NCI-H2171 treated with DMSO at 0.1 percent for 48 hours (cell line): ENCODE measurements at places on chromosomes 7 and 10.

DNA sequence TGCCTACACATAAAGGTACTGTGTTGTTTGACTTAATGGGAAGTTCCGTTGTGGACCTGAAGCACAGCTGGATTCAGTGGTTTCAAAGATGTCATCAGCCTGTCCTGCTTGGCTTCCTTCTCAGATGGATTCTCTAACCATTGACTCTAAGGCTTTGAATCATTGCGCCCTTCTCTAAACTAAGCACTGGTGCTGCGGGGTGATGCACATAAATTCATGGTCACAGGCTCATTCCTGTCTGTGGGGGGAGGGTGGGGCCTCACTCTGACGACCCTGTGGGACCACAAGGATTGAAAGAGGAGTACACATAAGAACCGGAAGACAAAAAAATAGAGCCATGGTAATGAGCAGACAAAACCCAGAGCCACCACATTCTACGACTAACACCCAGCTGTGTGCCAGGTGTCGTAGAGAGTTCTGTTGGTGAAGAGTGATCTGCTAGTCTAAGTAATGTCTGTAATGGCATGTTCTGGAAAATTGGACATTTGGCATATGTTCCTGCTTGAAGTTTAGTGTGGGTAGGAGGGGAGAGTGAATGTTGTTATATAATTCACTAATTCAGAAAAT lies 97.3 kb upstream of the YAE1 start:
- DNase-seq: no peak

DNA sequence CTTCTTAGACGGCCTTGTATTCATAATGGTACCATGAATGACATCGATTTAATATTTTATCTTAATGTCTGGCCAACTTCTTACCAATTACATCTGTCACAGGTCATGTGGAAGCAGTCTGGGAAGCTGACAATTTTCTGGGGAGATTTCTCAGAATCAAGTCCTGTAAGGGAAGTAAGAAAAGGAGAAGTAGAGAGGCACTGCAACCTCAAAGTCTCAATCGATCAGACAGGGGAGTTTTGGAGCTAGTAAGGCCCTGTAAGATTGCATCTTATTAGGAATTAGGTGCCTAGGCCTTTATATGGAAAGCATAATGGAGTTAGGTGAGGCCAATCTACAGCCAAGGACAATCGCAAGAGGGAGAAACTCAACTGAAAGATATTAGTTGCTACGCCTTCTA lies 694.6 kb upstream of the SORCS1 start:
- DNase-seq: no peak

DNA sequence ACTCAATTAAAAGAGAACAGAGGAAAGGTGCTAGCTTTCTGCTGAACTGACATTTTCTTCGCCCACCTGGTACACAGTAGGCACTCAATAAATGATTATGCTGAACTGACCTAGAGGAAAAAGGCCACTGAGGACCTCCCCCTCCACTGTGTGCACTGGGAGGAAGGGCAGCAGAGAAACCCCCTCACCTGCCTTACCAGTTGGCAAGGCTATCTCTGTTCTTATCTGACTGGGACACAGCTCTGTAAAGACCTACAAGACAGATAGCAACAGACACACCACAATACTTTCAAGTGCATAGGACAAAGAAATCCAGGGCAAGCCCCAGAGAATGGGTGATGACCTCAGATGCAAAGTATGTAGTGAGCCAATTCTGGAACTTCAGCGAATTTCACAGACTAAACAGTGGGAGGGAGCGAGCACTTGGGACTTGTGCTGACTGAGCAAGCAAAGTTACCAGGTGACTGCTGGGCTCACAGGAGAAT lies 30.4 kb downstream of the PDLIM1 start:
- DNase-seq: no peak

DNA sequence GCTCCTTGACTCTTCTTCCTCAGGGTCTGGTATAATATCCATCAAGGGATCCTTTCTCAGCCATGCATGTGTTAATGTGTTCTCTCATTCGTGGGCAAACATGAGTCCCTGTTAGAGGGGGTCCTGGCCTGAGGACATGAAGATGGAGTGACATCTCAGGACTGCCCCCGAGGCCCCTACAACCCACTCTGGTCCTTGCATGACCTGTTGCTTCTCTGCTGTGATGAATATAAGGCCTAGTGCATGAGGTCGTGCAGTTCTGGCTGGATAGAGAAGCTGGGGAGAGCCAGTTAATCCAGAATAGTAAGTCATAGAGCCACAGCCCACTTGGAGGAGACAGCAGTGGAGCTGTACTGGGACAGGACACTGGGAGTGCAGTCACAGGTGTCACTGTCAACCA lies 4.6 kb upstream of the VWC2 start:
- no peak for DNase-seq

DNA sequence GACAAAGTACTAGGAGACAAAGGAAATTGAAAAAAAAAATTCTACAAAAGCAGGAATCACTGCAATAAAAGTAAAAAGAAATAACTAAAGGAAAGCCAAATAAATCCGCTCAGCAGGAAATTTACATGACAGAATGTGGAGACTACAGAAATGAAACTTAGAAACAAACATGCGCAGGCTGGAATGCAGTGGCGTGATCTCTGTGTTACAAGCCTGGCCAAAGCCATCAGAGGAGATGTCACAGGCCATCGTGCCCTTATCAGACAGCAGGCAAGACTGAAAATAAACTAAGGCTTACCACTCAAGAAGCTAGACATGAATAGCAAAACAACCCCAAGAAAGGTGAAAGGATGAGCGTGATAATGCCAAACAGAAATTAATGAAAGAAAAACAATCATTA lies 6.3 kb upstream of the CAMK2B start:
- DNase-seq: no peak

DNA sequence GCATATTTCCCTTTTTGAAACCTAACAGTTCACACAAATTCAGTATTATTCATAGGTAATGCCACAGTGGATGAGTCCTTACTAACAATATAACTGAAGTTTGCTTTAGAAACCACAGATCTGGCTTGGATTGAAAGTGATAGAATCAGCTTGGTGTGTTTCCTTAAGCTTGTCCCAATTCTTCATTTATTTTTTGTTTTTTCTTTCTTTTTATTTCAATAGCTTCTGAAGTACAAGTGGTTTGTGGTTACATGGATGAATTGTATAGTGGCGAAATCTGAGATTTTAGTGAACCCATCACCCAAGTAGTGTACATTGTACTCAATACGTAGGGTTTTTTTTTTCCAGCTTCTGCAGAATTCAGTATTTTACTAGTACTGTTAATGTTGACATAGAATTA lies 518.2 kb upstream of the SEMA3D start:
- DNase-seq: no peak

- no peak for DNase-seq
These were observed 6.8 kb upstream of the AEBP1 start for GRCh38 chr7:44097064-44097932.

- DNase-seq: peak; percentile 32
These were observed 124.0 kb upstream of the PTPN20 start for GRCh38 chr10:46787321-46787615.

DNA sequence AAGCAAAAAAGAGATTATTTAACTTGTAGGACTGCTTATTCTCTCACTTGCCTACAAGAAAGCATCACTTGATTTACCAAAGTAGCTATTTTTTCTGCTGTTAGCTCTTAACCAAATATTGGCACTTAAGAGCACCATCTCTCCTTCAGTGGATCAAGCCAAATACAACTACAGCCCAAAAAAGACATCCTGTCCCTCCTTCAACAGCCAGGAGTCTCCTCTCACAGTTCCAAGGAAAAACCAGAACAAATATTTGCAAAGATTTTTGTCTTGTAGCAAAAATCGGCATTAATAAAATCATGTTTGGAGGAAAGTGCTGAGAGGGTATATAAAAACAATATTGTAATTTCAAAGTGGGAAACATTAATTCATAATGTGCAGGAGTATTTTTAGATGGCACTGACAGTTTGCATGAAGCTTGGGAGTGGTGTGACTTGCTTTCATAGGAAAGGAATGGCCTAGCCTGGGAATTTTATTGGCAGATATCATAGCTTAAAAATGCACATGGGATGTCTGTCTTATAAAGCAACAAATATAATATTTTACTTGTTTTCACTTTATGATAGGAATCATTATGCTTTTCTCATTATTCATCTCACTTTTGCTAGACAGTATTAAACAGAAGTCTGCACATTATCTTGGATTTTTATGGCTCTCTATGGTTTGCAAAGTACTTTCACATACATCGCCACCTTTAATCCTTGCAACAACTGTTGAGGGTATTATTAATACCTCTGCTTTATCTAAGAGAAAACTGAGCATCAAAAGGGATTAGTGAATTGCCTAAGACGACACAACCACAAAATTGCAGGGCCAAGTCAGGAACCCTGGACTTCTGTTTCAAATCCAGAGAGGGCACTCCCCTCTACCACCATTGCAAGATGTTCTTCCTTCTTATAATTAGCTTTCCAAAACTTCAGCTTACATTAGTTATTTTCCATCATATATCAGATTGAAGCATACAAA lies 103.5 kb downstream of the AGMO start:
- no peak for DNase-seq

DNA sequence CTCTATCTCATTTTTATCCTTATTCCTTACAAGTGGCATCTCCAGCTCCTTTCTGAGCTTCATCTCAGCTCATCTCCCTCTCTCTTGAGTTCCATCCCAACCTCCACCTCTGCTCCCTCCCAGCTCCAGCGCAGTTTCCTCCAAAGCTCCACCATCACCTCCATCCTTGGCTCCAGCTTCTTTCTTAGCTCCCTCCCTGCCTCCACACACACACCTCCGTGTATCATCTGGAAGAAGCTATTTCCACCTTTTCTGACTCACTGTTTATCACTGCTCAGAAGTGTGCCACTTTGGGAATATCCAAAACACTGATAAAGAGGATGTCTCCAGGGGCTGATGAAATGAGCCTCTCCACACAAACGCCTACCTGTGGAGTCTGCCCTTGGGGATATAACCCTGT lies 481.4 kb downstream of the PTPRN2 start:
- no peak for DNase-seq

DNA sequence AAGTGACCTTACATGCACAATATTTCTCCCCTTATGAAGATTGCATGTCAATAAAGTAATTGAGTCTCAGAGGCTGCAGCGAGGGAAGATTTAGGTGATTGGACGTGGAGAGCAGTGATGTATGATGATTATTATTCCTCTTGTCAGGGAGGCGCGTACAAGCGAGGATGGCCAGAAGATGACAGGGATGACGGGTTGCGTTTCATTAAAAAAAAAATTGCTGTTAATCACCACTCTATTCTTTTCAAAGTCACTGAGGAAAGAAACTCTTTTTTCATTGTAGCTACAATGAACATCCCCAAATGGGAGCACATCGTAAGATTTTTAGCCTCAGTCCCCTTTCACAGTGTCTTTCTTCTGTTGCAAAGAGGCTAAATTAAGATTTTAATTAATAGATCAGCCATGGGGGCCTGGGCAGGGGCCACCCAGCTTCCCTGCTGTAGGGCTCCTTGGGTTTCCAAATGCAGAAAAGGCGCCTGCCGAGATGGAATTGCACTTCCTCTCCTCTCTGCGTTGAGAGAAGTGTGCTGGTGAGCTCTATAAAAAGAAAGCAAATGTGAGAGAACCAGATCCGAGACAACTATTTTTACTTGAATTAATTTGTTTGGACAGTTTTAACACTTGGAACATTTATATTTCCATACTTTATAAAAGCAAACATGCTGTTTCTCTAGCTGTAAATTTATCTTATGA lies 998.1 kb downstream of the LRMDA start:
- DNase-seq: no peak

DNA sequence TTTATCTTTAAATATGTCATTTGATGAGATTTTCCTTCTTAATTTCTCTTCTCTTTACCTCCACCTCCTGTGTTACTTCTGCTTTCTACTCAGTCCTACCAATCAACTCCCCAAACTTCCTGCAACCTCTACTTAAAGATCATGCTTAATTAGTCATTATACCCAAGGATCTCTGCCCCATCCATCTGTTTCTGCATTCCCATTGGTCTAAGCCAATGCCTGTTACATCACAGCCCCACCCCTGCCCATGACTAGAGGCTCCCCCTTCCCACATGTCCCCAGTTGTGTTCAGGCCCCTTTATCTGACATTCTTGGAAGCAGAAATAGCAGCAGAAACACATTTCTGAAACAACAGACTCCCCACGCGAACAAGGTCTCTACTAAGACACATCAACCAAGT lies 319.1 kb upstream of the NFE2L3 start:
- DNase-seq: no peak

DNA sequence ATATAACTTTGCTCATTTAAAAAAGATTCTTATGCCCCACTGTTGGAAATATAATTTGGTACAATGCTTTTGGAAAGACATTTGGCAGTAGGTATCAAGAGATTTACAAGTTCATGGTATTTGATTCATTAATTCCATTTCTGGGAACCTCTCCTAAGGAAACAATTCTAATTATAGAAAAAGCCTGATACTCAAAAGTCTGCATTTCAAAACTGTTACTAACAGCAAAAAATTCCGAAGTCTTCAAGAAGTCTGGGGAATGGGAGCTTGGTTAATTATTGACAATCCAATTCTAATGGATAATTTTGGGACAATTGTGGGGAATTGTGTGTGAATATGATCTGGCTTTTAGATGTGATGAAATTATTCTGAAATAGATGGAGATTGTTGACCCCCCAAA lies 59.6 kb downstream of the HDAC9 start:
- no peak for DNase-seq

GRCh38 chr10:110387983-110388686 lies 83.4 kb upstream of the SMNDC1 start:
- no peak for DNase-seq

GRCh38 chr7:140982508-140982907 lies 32.2 kb downstream of the MRPS33 start:
- DNase-seq: no peak

DNA sequence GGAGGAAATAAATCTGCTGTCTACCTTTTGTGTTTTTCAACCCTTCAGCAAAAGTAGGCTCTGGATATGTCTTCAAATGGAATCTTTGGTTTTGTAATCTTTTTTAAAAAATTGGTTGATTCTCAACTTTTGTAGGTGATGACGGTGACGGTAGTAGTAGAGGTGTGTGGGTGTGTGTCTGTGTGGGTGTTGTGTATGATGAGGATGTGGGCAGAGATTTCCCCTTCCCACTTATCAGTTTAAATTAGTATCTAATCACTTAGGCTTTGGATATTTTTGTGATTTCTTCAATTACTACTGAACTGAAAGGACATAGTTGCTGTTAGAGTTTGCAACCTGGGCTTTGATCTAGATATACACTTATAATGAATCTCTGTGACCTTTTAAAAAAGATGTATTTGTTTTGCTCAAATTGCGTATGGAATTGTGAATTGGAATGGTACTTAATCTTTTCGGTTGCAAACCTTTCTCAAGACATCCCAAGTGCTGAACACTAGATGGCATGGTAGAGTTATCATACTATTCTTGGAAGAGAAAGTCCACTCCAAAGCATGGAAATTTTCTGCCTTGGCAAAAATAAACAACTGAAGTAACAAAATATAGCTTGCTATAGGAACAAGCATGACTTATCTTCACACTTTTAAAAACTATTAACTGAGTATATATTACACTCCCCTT lies 51.9 kb upstream of the A1CF start:
- no peak for DNase-seq

DNA sequence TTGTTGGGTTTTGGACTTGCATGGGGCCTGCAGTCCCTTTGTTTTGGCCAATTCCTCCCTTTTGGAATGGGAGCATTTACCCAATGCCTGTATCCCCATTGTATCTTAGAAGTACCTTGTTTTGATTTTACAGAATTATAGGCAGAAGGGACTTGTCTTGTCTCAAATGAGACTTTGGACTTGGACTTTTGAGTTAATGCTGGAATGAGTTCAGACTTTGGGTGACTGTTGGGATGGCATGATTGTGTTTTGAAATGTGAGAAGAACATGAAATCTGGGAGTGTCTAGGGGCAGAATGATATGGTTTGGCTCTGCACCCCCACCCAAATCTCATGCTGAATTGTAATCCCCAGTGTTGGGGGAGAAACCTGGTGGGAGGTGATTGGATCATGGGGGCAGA lies 76.8 kb upstream of the MKI67 start:
- no peak for DNase-seq

- no peak for DNase-seq
These were observed 125.7 kb downstream of the ARHGAP22 start for GRCh38 chr10:48478980-48479811.
